ENCODE measurements at places on chromosomes 4 and X.

DNA sequence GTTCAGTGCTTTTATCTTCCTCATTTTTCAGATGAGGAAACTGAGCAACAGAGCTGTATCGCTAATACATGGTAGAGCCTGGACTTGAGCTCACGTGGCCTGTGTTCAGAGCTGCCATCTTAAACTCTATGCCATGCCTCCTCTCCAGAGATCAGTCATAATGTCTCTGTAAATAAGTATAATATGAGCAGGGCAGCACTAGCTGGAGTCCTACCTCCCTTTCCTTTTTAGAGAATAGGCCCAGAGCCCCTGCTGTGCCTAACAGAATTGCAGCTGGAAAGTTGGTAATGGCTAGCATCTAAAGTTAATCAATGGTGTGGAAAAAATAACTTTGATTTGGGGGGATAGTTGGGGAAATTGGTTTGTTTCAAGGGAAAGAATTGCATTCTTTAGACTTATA, 20.4 kb downstream of the CASP6 start:
- ATAC-seq, result no peak

- no peak for ATAC-seq
These were observed 19.5 kb downstream of the AP1AR start for GRCh38 chr4:112251019-112251643.

- no peak for ATAC-seq
These were observed 31.8 kb downstream of the KLF3 start for GRCh38 chr4:38695809-38696208.

- ATAC-seq, result no peak
These were observed 42.9 kb downstream of the ATXN3L start for GRCh38 chrX:13276991-13277390.

DNA sequence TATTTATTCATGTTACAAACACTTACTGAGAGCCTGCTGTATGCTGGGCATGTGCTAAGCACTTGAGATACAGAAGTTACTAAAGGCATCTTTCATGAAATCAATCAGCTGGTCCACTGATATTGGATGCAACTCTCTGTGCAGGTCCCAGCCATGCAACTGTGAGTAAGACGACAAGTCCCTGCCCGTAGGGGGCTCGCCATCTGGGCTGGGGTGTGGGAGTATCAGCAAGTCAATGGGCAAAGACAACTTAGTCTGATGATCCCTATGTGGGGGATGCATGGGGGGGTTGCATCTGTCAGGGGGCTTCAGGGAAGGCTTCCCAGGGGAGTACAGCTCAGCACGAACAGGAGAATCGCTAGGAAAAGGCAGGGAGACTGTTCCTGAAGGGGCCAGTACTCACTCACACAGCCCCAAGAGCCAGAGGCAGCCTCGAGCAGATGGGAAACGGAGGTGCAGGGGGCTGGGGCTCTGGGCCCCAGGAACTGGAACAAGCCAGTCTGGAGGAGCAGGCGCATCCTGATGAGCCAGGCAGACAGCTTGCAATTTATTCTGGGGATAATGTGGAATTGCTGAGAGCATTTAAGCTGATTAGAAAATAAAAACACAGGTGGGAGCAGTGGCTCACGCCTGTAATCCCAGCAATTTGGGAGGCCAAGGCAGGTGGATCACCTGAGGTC, 40.2 kb downstream of the CRMP1 start:
- ATAC-seq, result no peak

- no peak for ATAC-seq
These were observed 419.9 kb upstream of the NWD2 start for GRCh38 chr4:36824682-36825081.

DNA sequence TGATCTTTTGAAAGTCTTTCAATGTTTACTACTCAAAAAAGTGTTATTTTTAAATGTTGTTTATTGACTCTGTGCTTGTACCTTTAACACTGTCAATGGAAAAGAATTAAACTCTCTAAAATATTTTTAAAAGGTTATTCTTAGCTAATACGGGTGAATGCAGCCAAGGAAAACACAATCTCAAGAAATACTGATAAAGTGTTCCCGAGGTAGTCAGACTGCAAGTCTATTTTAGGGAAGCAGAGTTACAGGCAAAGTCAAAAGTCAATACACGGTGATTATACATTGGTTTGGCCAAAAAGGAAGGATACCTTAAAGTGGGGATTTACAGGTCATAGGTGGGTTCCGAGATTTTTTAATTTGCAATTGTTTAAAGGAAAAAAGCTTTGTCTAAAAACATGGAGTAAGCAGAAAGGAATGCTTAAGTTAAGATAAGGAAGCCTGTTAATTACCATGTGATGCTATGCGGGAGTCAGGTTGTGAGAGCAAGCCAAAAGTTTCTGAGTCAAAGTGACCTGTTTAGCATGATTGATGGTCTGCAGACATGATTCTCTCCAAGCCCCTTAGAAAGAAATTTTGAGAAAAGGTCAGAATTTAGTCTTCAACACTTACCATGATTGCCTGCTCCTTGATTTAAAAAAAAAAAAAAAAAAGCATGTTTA, 288.4 kb downstream of the KLHL4 start:
- no peak for ATAC-seq

GRCh38 chrX:3271834-3272186, 74.6 kb downstream of the MXRA5 start:
- ATAC-seq, result no peak

GRCh38 chr4:155478336-155478835, 101.6 kb upstream of the MAP9 start:
- no peak for ATAC-seq

DNA sequence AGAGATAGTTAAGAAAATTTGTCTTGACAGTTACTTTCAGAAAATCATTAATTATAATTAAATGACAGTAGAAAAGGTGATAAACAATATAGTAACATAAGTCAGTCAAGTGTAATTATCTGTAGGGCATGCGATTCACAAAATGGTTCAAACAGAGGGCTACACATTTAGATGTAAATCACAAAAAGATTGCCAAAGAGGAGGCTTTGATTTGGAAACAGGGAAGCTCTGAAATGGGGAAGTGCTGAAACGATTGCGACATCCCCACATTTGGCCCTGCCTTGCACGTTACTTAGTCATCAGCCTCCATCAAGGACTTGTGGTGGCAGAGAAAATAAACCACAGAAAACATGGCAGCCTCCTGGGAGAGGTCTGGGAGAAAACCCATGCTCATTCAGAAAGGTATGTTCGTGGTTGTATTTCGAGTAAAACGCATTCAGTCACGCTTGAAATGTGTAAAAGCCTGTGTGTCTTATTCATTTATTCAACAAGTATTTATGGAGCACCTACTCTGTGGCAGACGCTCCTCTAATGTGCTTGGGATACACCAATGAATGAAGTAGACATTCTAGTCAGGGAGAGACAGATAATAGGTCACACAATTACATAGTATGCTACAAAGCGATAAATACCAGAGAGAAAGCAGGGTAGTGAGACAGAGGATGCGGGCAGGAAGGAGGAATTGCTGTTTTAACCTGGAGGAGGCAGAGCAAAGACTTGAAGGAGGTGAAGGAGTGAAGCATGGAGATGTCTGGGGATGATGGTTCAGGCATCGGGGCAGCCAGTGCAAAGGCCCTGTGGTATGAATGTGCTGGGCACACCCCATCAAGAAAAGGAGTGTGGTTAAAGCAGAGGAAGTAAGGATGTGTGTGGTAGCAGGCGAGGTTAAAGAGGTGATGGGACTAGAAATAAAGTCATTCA, 7.8 kb downstream of the RBM47 start:
- peak; percentile 96 for ATAC-seq

GRCh38 chrX:69551421-69552009, 47.4 kb downstream of the NALF2 start:
- no peak for ATAC-seq

DNA sequence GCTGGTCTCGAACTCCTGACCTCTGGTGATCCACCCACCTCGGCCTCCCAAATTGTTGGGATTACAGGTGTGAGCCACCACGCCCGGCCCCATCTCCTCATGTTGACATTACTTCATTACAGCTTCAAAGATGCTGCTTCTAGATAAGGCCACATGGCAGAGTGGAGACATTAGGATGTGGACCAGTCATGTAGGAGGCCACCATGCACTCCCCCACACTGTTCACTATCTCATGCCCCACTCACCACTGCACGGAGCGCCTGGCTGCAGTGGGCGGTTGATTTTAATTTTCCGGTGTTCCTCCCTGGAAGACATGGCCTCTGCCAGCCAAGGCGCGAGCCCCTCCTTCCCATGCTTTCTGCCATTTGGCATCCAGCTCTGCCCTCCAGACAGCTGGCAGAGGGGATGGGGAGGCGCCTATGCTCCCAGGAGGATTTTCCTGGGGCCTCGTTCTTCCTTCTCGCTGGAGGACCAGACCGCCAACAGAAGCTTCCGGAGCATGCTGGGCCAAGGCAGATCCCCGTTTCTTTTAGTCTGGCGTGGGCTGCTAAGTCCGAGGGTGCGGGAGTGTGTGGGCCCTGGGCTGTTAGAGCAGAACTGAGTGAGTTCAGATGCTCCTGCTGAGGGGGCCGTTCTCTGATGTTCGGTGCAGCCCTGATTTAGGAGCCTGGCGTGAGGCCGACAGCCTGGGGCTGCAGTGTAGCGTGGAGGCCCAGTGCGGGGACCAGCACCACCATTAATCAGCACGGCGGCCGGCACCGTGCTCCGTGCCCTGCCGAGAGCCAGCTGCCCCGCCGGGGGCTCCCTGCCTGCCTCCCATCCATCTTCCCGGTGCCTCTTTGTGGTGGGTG, 93.1 kb downstream of the SORCS2 start:
- no peak for ATAC-seq

DNA sequence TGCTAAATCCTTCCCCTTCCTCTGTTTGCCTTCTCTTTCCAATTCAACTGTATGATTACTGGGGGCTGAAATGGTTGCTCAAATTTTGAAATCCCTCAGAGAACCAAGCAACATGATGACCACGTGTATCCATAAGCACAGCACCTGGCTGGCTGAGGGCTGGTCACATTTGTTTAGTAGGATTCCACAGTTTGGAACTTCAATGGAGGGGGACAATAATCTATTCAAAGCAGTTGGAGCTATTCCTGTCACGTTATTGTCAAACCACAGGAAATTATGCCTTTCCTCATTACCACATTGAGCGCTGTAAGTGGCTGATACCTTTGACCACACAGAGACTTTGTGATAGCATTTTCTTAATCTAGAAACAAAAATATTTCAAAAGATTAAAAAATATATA, 7.0 kb downstream of the TMSB4X start:
- ATAC-seq, result no peak

DNA sequence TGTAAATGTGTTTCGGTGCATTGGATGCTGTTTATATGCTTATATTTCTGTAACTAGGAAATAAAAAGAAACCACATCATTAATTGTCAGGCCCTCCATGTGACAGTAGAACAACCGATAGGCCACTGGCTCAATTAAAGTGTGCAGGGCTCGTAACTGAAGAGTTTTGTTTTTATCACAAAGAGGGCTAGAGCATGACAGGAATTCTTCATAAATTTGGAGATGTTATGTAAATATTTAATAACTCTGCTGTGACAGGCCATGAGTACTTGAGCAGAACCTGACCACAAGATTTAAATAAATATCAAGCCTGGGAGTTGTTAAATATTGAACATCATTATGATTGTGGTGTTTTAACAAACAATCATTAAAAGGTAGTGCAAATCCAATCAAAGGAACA, 55.9 kb downstream of the MID1 start:
- ATAC-seq, result no peak

GRCh38 chrX:120769576-120770341, 105.9 kb downstream of the CT47B1 start:
- ATAC-seq, result no peak

DNA sequence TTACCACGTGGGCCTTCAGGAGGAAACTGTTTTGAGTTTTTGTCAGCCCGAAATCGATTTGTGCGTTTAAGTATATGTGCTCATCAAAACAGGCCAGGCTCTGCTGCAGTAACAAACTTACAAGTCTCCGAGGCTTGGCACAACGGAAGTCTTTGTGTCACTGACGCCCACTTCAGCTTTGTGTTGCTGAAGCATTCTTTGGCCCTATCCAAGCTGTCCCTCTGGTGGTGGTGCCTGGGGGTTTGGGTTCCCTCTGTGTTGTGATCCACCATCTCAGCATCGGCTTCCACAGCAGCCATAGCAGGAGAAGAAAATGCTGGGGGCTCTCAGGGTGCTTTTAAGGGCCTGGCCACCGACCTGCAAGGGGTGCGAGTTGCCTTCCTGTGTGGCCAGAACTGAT, 176.4 kb downstream of the PTTG2 start:
- ATAC-seq, result no peak

DNA sequence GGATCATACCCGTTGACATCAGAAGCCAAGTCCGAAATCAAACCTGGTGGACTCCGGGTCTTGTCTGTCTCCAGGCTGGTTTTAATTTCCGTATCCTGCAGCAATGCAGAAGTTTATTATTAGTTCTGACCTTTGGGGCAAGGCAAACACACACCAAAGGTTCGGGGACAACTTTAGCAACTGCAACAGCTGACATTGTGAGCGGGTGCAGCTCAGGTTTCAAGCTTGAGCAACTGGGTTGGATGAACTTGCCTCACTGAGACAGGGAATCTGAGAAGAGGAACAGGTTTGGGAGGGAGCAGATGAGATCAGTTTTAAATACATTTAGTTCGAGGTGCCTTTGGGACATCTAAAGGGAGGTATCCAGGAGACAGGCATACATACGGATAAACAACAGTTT, 110.7 kb downstream of the GNL3L start:
- no peak for ATAC-seq
